CD4-positive, alpha-beta T cell treated with Interleukin-4 for 1 hour (primary cell): ENCODE measurements at places on chromosomes 12 and 14.

GRCh38 chr12:100864366-100864765, 69.8 kb downstream of the ANO4 start:
- DNase-seq = no peak

DNA sequence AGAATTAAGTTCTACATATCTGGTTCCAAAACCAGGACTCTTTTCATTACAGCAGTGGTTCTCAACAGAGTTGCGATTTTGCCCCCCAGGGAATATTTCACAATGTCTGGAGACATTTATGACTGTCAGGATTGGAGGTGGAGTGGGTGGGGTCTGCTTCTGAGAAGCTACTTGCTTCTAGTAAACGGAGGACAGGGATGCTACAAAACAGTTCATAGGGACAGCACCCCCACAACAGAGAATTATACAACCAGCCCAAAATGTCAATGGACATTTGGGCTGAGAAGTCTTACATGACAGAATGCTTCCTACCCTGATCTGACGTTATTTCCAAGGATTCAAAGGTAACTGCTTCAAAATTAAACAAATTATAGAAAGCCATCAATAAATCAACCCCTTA, 739 bp upstream of the SPATA7 start:
- no peak for DNase-seq

DNA sequence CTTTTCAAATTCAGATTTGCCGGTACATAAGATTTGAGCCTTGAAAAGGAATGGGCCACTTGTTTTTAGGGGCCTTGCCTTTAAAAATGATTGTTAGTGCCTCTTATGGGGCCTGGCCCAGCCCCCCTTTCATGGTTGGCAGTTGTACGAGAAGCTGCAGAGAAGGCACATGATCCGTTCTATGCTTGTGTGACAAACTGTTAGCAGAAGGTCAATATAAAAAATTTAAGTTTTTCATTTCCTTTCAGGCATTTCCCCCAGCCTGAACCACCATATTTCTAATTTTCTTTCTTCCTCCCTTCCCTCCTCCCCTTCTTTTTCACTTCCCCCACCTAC, 119.1 kb downstream of the PLXNC1 start:
- DNase-seq = no peak

GRCh38 chr14:20667957-20668356, 16.4 kb upstream of the RNASE4 start:
- no peak for DNase-seq

GRCh38 chr12:116562090-116562489, 2.9 kb downstream of the MAP1LC3B2 start:
- DNase-seq = no peak

DNA sequence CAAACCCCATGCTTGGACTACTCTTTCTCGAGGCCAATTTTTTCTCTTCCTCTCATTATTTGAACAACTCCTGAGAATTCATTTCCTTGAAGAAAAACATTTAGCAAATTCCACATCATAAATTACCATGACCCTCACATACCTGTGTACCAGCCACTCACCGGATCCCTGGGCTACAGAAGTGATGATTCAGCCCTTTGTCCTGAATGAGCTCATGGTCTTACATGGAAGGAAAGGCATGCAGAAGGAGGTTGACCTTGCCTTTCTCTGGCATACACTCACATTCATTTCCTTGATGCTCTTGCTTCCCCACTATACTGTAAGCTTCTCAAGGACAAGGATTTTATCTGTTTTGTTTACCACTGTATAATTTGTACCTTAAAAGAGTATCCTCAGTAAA, 191.5 kb downstream of the SLC5A8 start:
- DNase-seq = no peak
